Activated T-helper 2 cell treated with anti-CD3 and anti-CD28 coated beads, Interferon-gamma antibody, Interleukin-2, Interleukin-4, amounts not matched to agents 10 μg/mL and 5 μg/mL and 100 μg/mL, durations not matched to agents 14 hours and 24 hours and 36 hours (primary cell): ENCODE measurements at places on chromosomes 4 and X. TPM values are rescaled to one million over a fixed set of nuclear protein-coding genes. Genes with fewer than 3 reads are reported as not detected.

The PAGE2 gene
- total RNA-seq = not detected in 2 replicates

The CLDN22 gene
- total RNA-seq = not detected in 2 replicates

The TIGD4 gene
- 0.23 and 0.28 TPM in 2 replicates for total RNA-seq

The GASK1B gene
- total RNA-seq = not detected in 2 replicates

The FHDC1 gene
- total RNA-seq = 0.07 TPM in 2 replicates

The TNIP3 gene
- total RNA-seq = 9.2 TPM in 2 replicates

DNA sequence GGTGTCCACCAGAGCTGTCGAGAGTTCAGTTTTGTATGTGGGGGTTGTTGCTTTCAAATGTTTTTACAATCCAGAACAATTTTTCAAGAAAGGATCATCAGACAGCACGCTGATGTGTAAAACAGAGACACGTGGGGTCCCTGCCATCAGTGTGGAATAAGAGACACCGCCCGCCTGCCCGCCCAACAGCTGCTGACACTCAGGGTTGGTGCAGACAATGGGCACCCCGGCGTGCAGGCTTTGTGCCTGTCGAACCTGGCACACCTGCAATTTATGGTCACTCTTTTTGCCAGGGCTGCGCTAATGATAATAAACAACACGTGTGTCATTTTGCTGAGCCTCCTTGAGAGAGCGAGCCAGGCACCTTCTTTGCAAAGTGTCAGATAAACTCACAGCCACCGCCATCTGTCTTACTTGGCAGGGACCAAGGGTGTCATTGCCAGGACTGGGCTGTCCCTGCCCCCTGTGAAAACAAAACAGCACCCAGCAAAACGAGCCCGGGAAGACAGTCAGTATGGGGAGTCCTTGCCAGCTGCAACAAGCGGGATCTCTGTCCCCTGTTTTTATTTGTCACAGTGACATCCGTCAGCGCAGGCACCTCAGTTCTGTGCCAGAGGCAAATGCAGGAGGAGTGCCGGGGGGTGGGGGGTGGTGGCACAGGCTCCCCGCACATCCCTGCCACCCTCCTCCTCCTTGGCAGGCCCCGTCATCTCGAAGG, 69.1 kb downstream of the PSAPL1 start:
- DNase-seq = no peak

DNA sequence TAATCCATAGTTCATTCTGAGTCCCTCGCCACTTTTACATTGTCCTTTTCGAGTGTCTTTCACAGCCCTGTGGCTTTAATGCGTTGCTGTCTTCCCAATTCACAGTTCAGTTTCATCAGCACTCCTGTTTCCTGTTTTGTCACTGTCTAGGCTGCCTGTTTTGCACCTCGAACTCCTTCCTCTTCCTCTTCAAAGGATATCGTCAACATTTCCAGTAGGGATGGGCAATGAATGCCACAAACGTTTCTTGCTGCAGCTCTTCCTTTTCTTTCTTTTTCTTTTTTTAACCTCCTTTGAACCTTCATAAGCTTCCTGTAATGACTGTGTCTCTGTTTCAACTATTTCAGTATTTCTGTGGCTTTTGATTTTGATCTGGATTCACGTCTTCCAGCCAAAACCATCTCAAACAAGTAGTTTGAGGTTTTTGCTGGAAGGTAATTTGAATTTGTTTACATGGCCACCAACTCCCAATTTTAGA, 105.4 kb downstream of the ANXA3 start:
- no peak for DNase-seq

DNA sequence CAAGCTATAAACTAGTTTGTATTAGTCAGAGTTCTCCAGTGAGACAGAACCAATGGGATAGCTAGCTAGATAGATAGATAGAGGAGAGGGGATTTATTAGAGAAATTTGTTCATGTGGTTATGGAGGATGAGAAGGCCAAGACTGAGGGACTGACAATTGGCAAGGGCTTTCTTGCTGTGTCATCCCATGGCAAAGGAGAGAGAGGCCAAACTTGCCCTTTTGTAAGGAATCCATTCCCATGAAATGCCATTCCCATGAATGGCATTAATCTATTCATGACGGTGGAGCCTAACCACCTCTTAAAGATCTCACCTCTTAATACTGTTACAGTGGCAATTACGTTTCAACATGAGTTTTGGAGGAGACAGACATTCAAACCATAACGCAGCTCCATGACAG, 58.1 kb downstream of the LINC00632 start:
- no peak for DNase-seq

- DNase-seq = no peak
These were observed 177.8 kb upstream of the IGFBP7 start for GRCh38 chr4:57287687-57288604.

DNA sequence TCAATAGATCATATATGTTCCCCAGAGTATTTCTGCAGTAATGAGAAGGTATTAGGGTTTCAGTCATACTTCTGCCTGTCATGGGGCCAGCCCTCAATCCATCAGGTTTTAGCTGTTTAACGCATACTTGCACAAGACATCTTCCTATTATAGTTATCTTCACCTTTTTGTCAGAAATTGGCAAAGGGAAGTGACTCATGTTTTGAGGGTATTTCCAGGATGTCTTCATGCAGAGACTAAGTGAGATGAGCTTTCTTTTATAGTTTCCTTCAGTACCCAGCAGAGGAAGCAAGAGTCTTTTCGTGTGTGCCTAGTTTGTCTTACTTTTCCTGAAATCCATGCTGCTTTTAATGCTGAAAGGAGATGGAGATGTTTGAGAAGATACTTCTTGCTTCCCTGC, 9.5 kb downstream of the CSTF2 start:
- no peak for DNase-seq

DNA sequence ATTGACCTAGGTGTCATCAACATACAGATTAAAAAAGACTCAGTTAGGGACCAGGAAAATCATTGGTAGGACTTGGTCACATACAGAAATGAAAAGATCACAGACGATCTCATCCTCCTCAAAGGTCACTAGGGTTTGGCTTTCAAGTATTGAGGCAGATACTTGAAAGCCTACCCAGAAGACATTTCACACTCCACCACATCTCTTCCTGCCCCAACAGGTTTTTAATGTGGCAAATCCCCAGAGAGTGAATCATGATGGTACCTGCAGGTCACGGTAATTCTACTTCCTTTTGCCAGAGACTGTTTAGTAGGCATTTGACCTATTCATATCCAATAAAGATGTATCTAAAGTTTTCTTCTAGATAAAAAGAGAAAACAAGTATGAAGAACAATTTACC, 44.1 kb downstream of the INPP4B start:
- DNase-seq = no peak

DNA sequence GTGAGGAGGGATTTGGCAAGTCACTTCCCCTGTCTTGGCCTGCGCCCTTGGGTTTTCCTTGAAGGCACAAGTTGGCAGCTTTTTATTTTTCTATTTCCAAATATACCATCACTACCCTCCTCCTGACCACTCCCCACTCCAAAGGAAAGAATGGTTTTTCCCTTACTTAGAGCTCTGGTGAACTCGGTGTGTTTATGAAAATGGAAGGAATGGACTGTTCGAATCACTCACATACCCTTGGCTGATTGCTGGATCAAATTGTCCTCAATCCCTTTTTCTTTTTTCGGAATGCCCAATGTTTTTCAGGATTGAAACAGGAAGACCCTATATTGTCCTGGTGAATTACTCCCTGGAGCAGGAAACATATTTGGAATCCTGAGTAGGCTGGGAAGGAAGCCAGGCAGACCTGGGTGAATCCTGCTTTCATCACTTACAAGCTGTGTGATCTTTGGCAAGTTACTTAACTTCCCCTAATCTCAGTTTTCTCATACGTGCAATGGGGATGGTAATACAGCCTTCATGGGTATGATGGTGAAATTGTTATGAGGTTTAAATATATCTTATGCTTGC, 70.7 kb downstream of the RTL5 start:
- no peak for DNase-seq

GRCh38 chrX:41588271-41588670, 100.5 kb upstream of the GPR34 start:
- DNase-seq = no peak

GRCh38 chrX:151753313-151754046, 18.9 kb downstream of the CNGA2 start:
- no peak for DNase-seq

- no peak for DNase-seq
These were observed 2.5 kb downstream of the VBP1 start for GRCh38 chrX:155218777-155219176.

DNA sequence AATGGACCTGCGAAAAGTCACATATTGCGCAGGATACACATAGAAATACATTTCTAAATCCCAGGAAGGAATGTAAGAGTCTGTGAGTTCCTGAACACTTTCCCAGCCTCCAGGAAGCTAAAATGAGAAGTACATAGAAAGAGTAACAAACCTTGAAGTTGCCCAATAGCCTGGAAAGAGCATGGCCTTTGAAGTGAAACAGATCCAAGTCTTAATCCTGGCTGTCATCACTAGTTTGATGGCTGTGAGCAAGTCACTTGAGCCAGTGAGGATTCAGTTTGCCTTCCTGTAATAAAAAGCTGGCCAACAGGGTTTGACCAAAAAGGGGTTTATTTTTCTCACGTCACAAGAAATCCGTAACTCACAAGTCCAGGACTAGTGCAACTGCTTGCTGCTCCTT, 69.8 kb downstream of the ARHGEF38 start:
- no peak for DNase-seq

- DNase-seq = no peak
These were observed 26.8 kb upstream of the TMEM184C start for GRCh38 chr4:147590249-147590920.

DNA sequence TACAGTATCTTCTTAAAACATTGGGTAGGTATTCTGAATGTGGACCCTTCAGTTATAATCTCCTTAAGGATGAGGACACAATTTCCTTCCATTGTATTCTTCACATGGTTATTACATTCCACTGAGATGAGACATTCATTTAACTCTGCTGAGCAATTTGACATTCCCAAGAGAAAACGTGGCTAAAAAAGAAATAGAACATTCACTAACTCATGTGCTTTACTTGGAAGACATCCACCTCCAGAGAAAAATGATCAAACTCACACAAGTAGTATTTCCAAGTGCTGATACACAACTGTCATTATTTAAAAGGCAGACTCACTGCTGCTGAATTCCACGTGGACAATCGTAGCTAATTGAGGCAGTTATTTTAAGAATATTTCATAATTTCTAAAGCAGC, 227.9 kb upstream of the ANKRD50 start:
- DNase-seq = no peak

DNA sequence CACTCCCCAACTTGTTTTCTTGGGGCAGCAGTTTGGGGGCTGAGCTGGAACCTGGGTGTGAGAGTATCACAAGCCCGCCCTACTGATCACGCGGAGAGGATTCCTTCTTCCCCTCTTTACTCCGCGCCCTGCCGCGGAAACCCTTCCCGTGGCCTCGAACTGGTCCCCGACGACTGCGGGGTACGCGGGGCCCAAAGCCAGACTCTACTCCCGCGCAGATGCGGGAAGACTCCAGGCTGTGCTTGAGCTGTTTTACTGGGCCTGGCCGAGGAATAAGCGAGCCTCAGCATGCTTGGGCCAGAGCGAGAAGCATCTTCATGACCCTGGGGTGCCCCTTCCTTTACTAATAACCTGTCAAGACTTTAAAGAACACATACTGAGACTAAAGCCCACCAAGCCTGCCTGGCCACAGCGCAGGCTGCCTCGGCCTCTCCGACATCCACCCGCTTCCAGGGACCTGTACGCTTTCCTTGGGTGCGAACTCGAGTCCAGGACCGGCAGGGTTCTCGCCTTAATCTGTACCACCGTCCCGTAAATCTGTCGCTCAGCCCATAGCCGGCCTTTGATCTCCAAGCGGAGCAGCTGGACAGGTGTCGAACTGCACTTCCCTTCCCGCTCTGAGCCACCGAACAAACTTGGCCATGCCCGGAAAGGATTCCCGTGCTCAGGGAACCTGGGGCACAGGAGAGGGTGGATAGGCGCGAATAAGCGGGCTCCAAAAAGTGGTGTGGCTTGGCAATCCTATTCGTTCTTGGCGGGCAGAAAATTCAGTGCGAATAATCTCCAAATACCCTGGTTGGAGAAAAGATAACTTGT, 55.0 kb upstream of the TMEM33 start:
- DNase-seq = no peak

DNA sequence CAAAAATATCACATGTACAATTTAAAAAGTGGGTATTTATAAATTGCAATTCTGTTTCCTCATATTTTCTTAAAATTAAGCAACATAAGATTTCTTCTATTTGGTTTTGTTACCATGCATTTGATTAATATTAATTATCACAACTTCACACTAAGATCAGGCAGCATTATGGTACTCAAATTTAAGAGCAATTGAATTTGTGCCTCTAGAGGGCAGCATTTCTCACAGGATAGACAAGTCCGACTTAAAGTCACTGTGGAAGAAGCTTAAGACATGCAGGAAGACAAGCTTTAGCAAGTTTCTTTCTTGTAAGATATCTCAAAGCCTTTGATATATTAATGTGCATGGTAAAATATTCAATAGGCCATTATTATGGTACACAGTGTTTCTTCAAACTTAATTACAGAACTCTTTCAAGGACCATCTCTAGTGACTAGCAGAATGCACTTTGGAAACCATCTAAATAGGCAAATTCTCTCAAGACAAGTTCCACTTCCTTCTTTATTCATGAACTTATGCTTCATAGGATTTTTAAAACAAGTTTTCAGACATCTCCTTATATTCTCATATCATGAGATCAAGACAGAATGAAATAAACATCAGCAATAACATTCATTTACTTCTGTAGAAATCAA, 35.0 kb downstream of the FBXW7 start:
- DNase-seq = peak; percentile 30

- DNase-seq = no peak
These were observed 88.9 kb upstream of the PDLIM3 start for GRCh38 chr4:185624259-185624589.

GRCh38 chr4:15043226-15043625, 40.9 kb downstream of the CPEB2 start:
- DNase-seq = no peak

- no peak for DNase-seq
These were observed 165.6 kb downstream of the SH3KBP1 start for GRCh38 chrX:19721726-19722370.

DNA sequence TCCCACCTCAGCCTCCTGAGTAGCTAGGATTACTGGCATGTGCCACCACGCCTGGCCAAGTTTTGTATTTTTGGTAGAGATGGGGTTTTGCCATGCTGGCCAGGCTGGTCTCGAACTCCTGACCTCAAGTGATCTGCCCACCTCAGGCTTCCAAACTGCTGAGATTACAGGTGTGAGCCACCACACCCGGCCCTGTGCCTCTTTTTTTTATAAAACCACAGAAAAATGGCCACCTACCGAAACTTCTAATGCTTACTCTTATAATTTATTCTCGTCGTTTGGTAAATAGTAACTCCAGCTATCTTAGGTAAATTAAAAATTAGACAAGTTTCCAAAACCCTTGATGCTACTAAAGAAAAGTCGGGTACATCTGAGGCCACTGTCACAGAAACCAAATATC, 54.4 kb downstream of the IRF2 start:
- DNase-seq = no peak
